ENCODE measurements at places on chromosomes 7 and 10.

GRCh38 chr10:62633976-62634375 is 170.5 kb upstream of the ADO start:
- no peak for DNase-seq

- no peak for DNase-seq
Measured at GRCh38 chr10:82468453-82468852, 593.5 kb downstream of the NRG3 start.

- DNase-seq, result peak; percentile 78
Measured at GRCh38 chr7:28130277-28130676, 50.3 kb downstream of the JAZF1 start.

- DNase-seq, result no peak
Measured at GRCh38 chr7:106597751-106598546, 63.0 kb downstream of the CCDC71L start.

DNA sequence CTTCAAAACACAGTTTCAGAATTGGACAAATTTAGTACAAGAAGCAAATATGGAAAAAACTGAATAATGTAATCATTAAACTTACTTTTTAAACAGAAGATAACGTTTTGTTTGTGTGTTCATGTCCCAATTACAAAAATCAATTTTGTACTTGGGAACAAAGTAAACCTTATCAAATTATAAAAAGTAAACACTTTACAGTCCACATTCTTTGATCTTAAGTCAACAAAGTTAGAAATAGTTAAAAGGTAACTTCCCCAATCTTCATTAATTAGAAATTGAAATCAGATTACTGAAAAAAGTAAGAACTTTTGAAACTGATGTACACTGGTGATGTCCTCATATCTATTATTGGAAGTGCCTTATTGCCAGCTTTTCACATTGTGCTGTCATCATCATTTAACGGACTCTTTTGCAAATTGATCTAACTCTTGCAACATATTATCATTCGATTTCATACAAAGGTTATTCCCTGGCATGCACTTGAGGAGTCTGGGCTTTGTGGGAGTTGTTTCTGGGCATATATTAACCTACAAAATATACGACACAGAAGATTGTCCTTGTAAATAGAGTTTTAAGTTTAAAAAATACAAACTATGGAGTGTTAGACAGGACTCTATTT is 15.1 kb upstream of the CYP2E1 start:
- no peak for DNase-seq

DNA sequence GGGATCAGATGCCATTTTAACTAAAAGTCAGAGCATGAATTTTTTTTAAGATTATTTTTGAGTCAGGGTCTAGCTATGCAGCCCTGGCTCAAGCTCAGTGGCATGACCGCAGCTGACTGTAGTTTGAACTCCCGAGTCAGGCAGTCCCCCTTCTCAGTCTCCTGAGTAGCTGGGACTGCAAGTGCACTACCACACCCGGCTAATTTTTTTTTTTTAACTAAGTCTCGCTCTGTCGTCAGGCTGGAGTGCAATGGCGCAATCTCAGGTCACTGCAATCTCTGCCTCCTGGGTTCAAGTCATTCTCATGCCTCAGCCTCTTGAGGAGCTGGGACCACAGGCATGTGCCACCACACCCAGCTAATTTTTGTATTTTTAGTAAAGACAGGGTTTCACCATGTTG is 7.8 kb downstream of the TAS2R41 start:
- DNase-seq, result peak; percentile 78

DNA sequence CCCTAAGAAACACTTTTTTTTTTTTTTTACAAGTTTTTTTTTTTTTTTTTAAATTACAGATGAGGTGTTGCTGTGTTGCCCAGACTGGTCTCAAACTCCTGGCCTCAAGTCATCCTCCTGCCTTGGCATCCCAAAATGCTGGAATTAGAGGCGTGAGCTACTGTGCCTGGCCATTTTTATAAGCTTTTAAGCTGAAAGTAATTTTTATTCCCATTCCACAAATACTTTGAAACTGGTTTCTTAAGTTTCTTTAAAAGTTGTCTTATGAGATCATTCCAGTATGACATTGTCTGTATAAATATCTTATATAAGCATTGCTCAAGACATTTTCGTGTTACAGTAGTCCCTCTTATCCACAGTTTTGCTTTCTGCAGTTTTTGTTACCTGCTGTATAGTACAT is 61.4 kb upstream of the CYP26C1 start:
- no peak for DNase-seq

DNA sequence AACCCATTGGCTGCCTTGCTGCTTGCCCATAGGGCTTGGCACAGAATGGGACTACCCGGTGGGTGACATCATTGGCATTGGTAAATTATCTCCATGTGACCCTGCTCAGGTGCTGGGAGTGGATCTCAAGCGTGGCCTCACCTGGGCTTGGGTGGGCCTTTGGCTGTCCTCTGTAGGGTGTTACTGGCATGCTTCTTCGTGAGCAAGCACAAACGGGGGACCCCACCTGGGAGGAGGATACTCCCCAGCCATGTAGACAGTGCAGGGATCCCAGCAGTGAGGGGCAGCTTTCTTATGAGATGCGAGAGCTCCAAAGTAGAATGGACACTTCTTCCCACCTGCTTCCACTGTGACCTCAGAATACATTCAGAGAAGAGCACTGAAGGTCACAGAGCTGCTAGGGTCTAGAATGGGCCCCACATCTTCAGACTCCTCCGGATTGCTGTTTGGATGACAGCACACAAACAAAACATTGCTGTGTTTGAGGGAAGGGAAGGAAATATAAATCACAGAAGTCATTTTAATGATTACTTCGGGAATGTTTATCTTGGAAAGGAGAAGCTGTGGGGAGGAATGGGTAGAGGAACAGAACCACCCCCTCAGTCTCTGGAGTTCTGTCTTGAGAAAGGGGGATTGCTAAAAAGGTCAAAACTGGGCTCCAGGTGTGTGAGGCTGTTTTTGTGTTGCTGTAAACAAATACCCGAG is 75.9 kb downstream of the SH2D4B start:
- no peak for DNase-seq

DNA sequence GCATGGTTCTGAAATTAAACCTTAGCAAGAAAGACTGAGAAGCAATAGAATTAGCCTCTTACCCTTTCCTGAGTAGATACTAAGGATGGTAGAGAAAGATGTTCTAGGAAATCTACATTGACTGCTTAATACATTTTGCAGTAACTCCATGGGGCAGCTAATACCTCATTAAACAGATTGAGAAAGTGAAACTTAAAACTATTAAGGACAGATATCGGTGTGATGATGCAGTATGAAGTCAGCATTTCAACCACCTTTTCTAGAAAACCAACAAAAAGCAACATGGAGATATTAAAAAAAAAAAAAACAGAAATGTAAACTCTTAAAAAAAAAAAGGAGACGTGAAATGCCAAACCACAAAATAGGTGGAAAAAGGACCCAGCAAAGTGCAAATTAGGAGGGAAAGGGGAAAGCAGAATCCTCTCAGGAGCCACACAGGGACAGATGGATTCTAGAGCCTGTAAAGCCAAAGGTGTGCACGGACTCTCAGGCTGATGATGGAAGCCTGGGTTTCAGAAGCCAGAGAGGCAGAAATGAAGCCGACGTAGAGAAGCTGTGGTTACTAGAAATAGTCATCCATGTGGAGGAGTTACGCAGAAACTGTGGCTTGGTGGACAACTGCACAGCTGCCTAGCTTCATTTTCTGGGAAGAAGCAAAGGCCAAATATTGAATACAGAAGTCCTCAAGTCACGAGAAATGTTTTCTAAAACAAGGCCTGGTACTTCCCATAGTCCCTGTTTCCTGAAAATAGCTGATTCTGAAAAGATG is 38.1 kb upstream of the GPR141 start:
- no peak for DNase-seq

DNA sequence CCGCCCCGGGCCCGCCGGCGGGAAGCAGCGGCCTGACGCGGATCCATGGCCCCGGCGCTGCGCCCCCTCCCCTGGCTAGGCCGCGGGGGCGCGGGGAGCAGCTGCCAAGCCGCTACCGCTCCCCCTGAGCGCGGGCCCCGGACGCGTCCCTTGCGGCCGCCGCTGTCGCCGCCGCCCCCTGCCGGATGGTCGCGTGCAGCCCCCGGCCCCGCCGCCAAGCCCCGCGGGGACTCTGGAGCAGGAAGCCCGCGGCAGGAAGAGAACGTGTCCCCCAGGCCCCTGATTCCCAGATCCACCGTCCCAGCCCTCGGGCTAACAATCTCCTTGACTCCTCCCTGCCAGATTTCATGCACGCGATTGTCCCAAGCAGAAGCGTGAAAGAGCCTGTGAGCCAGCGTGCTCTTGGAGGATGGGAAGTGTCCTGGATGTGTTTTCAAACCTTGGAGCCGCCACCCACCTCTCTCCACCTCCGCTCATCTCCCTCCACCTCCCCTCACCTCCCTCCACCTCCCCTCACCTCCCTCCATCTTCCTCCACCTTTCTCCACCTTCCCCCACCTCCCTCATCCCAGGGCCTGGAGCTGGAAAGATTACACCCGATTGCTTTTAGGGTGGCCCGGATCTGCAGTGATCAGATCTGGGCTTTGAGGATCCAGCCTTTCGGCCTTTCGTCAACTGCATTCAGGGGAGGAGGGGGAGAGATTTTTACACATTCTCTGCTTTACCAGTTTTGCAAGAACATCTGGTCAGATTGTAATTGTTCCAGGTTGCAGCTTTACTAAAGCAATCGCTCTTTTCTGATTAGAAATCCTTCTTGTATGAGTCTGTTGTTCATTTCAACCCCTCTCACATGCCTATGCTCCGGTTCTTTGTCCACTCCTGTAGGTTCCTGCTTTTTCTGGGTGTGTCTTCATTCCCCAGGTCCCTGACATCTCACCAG is 570 bp upstream of the PRTFDC1 start:
- DNase-seq, result peak; percentile 43

GRCh38 chr10:127815147-127815546 is 77.6 kb downstream of the CLRN3 start:
- DNase-seq, result no peak

DNA sequence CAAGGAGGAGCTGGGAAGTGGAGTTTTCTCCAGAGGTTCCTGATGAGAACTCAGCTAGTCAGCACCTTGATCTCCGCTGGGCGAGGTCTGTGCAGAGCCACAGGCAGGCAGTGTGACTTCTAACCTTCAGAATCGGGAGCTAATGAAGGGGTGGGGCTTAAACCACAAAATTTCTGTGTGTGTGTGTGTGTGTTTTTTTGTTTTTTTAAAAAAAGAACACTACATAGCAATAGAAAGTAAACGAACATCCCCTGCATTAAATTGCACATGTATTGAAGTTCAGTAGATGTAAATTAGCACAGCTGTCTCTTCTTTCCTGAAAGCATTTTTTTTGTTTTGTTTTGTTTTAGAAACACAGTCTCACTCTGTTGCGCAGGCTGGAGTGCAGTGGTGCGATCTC is 46.2 kb downstream of the RBM17 start:
- no peak for DNase-seq

DNA sequence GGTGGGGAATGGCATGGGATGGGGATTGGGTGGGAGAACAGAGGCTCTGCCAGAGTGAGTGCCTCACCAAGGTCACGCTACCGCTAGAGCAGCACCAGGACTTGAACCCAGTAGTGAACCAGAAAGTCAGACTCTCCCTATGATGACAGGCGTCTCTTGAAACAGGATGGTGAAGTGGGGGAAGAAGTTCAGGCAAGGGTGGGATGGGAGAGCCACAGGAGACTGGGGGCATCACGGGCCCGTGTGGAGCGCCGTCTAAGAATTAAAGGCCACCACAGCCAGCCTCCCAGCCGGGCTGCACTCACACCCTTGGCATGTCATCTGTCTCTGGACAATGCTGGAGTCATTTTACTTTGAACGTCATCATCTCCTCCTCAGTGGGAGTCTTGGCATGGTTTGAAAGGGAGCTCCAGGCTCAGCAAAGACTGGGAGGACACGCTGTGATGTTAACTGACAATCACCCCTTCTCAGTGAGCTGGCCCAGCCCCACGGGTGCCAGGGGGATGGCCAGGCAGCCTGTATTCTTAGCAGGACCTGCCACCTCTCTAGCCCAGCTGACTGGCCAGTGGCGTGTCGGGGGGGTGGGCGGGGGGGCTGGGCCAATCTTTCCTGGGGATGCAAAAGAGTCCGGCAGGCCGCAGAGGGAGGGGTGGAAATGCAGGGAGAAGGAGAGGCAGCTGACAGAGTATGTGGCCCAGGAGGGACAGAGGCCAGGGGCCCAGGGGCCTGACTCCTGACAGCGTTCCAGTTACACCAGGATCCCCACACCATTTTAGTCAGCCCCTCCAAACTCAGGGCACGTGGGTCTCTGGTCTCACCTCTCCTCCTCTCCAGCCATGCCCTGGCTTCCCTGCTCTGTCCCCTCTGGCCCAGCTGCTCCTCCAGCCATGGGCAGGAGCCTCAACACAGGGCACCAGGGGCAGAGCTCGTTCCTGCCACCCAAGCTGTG is 96.2 kb downstream of the VOPP1 start:
- DNase-seq, result peak; percentile 62

GRCh38 chr7:33757050-33757449 is 148.3 kb upstream of the BMPER start:
- peak; percentile 86 for DNase-seq

DNA sequence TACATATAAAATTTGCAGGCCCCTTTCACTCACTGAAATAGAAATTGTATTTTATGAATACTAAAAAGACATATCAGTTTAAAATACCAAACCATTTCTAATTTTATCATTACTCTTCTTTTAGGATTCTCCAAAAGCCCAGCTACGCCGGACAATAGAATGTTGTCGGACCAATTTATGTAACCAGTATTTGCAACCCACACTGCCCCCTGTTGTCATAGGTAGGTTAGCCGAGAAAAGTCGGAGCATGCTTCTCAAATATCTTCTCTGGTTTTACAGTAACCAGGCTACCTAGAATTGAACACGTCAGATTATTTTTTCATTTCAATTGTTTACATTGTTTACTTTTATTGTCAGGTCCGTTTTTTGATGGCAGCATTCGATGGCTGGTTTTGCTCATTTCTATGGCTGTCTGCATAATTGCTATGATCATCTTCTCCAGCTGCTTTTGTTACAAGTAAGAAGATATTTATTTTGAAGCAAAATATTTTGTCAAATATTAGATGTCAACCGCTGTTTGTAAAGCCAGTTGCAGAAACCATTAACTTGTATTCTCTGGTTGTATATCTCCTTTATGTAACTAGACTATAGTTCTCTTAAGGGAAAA is 57.6 kb downstream of the MMRN2 start:
- peak; percentile 85 for DNase-seq

- no peak for DNase-seq
Measured at GRCh38 chr10:132208462-132209050, 21.8 kb downstream of the DPYSL4 start.
